Muscle of arm (tissue), 14 donors: ENCODE measurements at places on chromosomes 5 and 9.

- DNase-seq, result no peak
Measured at GRCh38 chr9:35380039-35380438, 109.9 kb upstream of the RUSC2 start.

DNA sequence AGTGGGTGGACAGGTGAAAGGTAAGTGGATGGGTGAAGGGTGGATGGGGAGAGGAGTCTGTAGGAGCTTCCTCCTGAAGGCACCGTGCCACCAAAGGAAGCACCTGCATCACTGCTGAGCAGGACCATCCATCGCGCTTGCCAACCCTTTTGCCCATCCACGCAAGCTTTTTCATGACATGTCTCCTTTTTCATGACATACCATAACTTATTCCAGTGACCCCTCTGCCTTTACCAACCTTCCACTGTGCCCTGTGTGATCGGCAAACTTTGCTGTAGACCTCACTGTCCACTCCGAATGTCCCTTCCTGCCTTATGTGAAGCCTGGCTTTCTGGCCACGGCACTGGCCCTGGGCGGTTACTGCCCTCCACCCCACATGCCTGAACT, 13.4 kb downstream of the FLT4 start:
- no peak for DNase-seq

GRCh38 chr5:6458833-6459232, 10.2 kb downstream of the UBE2QL1 start:
- no peak for DNase-seq

- no peak for DNase-seq
Measured at GRCh38 chr9:91536211-91536691, 112.6 kb upstream of the NFIL3 start.

- no peak for DNase-seq
Measured at GRCh38 chr5:164220522-164220921, 715.1 kb downstream of the MAT2B start.

GRCh38 chr5:150765011-150765798, 6.4 kb upstream of the DCTN4 start:
- DNase-seq, result no peak

DNA sequence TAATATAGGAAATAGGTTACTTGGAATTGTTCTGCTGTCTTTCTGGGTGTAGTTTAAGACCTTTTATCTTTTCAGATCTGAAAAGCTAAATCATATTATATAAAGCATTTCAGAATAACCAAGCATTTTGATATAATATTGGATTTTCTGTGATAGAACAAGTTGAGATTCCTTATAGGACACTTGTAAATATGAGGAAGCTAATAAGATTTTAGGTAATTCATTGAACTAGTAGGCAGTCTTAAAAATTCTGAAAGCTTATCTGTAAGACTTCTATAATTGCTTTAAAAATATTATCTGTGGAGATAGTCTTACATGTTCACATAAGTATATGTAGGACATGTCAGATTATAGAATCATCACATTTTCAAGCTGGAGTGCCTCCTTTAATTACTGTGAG, 102.8 kb downstream of the SMIM15 start:
- DNase-seq, result no peak

DNA sequence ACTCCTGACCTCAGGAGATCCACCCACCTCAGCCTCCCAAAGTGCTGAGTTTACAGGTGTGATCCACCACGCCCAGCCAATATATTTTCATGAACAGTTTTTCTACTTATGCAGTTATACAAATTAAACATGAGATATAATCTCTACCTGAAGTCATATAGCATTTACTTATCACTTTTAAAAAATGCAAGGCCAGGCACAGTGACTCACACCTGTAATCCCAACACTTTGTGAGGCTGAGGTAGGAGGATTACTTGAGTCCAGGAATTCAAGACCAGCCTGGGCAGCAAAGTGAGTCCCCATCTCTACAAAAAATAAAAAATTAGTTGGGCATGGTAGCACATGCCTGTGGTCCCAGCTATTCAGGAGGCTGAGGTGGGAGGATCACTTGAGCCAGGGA, 164.7 kb upstream of the LHFPL2 start:
- no peak for DNase-seq

DNA sequence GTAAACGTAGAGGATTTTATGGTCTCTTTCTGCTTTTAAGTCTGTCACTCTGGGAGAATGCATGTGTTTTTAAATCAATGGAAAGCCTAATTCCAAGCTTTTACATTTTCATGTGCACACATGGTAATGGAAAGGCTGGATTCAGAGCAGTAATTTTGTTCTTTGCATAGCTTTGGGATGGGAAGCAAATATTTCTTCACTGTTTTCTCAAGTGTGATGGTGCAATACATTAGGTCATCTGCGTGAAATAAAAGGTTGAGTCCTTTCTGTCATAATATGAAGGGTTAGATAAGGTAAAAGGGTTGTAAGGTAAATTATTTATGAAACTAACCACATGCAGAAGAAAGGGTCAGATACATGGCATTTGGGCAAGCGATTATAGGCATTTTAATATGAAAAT, 88.2 kb upstream of the NR3C1 start:
- DNase-seq, result no peak

GRCh38 chr5:56413546-56413945, 180.4 kb upstream of the ANKRD55 start:
- DNase-seq, result no peak
